ENCODE measurements at places on chromosomes 12 and 14. TPM values are rescaled to one million over a fixed set of nuclear protein-coding genes. Genes with fewer than 3 reads are reported as not detected.

DNA sequence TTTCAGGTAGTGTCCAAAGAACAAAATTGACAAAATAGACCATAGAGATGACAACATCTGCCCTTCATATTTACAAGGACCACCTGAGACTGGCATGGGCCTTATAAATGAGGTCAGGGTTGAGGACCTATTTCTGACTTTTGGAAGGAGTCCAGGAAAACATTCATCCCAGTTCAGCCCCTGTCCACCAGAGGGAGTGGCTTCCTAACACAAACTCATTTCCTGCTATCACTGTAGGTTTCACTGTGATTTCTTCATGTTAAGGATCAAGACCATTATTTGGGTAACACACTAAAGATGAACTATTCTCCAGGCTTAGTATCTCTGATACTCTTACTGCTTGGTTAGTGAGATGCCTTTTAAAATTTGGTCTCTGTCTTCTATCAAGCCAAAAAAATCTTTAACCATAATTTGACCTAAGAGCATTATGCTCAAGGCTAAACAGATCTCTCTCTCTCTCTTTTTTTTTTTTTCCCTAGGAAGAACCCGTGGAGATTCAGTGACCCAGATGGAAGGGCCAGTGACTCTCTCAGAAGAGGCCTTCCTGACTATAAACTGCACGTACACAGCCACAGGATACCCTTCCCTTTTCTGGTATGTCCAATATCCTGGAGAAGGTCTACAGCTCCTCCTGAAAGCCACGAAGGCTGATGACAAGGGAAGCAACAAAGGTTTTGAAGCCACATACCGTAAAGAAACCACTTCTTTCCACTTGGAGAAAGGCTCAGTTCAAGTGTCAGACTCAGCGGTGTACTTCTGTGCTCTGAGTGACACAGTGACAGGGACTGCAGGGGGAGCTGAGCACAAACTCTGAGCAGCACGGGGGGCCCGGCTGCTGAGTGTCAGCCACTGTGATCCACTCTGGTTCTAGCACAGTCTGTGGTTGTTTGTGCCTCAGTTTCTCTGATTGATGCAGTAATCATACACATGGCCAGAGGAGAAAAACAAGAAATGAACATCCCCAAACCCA is 267.6 kb upstream of the OR4E1 start:
- no peaks in the 10 kb centered on the region for H3K27me3 ChIP-seq
- no peak for DNase-seq
- no peaks in the 10 kb centered on the region for H3K36me3 ChIP-seq
- H3K4me1 ChIP-seq: no peaks in the 10 kb centered on the region

- H3K4me1 ChIP-seq: peaks cover 4% of the 10 kb centered on the region
- no peak for DNase-seq
- H3K27me3 ChIP-seq: no peaks in the 10 kb centered on the region
- no peak overlapping the region for H3K4me3 ChIP-seq
- H3K27ac ChIP-seq: no peak overlapping the region
Measured at GRCh38 chr14:93713726-93714405, 74.4 kb downstream of the PRIMA1 start.

- no peak for DNase-seq
- H3K36me3 ChIP-seq: no peaks in the 10 kb centered on the region
- H3K4me3 ChIP-seq: peak overlapping the region; percentile 44
- H3K4me1 ChIP-seq: peaks cover 8% of the 10 kb centered on the region
- peak overlapping the region; percentile 82 for H3K27ac ChIP-seq
- no peaks in the 10 kb centered on the region for H3K27me3 ChIP-seq
Measured at GRCh38 chr14:101730626-101731186, 30.8 kb upstream of the PPP2R5C start.

DNA sequence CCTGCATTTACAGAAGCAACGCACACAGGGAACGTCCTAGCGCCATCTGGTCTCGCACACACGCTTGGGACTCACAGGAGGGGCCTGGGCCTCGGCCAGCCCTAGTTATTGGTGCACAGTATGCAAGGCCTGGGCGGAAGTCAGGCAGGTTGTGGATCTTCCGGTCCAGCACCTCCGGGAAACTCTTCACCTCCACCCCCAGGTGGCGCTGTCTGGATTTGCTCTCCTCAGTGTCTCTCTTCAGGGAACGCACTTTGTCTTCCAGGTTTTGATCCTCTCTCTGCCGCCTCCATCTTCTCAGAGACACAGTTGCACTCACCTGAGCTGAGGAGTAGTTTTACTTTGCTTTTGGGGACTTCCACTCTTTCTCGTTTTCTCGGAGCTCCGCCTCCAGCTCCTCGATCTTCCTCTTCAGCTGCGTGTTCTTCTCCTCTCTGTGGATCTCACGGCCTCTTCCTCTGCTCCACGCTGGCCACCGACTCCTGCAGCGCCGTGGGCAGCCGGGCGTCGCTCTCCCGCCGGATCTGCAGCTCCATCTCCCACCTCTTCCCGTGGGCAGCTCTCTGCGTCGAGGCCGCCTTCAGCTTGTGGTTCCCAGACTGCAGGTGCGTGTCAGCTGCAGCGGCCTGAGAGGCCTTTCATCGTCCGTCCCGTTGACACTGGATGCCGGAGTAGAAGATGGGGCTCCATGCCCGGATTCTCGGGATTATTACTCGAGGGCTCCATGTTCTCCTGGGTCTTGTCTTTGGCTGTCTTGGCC is 933.8 kb downstream of the TMEM121 start:
- H3K4me3 ChIP-seq: no peak overlapping the region
- H3K27me3 ChIP-seq: no peaks in the 10 kb centered on the region
- no peaks in the 10 kb centered on the region for H3K4me1 ChIP-seq

The FAM186B gene
- total RNA-seq: not detected

DNA sequence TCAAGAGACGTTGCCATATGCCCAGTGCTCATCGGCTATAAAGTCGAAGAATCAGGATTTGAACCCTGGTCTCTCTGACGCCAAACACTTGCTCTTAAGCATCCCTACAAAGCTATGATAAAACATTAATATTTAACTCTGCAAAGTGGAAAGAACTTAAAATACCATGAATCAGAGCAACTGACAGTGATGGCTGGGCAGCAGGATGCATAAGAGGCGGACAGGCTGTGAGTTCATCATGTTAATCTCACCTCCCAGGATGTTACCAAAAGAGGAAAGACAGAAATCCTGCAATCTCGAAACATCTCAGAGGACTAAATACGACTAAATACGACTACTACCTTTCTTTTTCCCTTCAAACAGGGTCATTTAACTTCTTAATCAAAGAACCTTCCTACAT is 5.8 kb downstream of the DICER1 start:
- no peak for DNase-seq
- H3K36me3 ChIP-seq: no peaks in the 10 kb centered on the region
- no peak overlapping the region for H3K4me3 ChIP-seq
- H3K4me1 ChIP-seq: peaks cover 95% of the 10 kb centered on the region
- no peaks in the 10 kb centered on the region for H3K27me3 ChIP-seq

All from esophagus squamous epithelium (tissue), 5 donors.